ENCODE measurements at places on chromosomes 13 and 19. TPM values are rescaled to one million over a fixed set of nuclear protein-coding genes. Genes with fewer than 3 reads are reported as not detected.

- H3K4me1 ChIP-seq = peaks cover 12% of the 10 kb centered on the region
- H3K27ac ChIP-seq = no peak overlapping the region
- no peak for DNase-seq
- no peak overlapping the region for H3K4me3 ChIP-seq
- no peaks in the 10 kb centered on the region for H3K36me3 ChIP-seq
- no peaks in the 10 kb centered on the region for H3K27me3 ChIP-seq
These were observed 24.9 kb downstream of the ARHGEF7 start for GRCh38 chr13:111139873-111140561.

DNA sequence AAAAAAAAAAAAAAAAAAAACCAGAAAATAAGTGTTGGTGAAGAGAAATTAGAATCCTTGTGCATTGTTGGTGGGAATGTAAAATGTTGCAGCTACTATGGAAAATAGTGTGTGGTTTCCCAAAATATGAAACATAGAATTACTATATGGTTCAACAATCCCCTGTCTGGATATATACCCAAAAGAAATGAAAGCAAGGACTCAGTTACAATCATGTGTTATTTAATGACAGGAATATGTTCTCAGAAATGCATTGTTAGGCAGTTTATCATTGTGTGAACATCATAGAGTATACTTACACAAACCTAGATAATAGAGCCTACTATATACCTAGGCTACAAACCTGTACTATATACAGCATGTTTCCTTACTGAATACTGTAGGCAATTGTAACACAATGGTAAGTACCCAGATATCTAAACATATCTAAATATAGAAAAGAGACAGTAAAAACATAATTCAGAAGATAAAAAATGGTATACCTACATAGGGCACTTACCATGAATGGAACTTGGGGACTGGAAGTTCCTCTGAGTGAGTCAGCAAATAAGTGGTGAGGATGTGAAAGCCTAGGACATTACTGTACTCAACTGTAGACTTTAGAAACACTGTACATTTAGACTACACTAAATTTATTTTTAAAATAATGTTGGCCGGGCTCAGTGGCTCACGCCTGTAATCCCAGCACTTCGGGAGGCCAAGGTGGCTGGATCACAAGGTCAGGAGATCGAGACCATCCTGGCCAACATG lies 25.7 kb upstream of the SLC7A1 start:
- no peaks in the 10 kb centered on the region for H3K36me3 ChIP-seq
- no peak for DNase-seq
- H3K27me3 ChIP-seq = no peaks in the 10 kb centered on the region

- peaks cover 14% of the 10 kb centered on the region for H3K4me1 ChIP-seq
- H3K4me3 ChIP-seq = peak overlapping the region; percentile 53
- peak; percentile 18 for DNase-seq
These were observed 56.4 kb downstream of the ZNF568 start for GRCh38 chr19:36972571-36972970.

- peaks cover 15% of the 10 kb centered on the region for H3K36me3 ChIP-seq
- peak overlapping the region; percentile 32 for H3K4me3 ChIP-seq
- peaks cover 3% of the 10 kb centered on the region for H3K4me1 ChIP-seq
- H3K27me3 ChIP-seq = no peaks in the 10 kb centered on the region
- DNase-seq = no peak
- no peak overlapping the region for H3K27ac ChIP-seq
These were observed 8.0 kb downstream of the DNASE2 start for GRCh38 chr19:12872941-12873890.

GRCh38 chr13:91572944-91573598 lies 174.7 kb downstream of the GPC5 start:
- no peaks in the 10 kb centered on the region for H3K36me3 ChIP-seq
- no peak overlapping the region for H3K27ac ChIP-seq
- H3K4me3 ChIP-seq = no peak overlapping the region
- H3K4me1 ChIP-seq = no peaks in the 10 kb centered on the region
- DNase-seq = no peak

Gene ZNF563
- total RNA-seq = 3.7 TPM

DNA sequence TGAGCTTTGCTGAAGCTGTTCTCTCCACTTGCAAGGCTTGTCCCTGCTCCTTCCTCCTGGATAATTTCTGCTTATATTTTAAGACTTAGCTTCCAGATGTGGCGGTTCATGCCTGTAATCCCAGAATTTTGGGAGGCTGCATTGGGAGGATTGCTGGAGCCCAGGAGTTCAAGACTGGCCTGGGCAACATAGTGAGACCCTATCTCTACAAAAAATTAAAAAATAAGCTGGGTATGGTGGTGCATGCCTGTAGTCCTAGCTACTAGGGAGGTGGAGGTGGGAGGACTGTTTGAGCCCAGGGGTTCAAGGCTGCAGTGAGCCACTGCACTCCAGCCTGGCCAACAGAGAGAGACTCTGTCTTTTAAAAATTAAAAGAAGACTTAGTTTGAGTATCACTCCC lies 31.6 kb downstream of the CEBPA start:
- H3K27ac ChIP-seq = no peak overlapping the region
- H3K4me1 ChIP-seq = no peaks in the 10 kb centered on the region
- peak; percentile 16 for DNase-seq
- no peaks in the 10 kb centered on the region for H3K27me3 ChIP-seq
- H3K4me3 ChIP-seq = no peak overlapping the region

- H3K4me1 ChIP-seq = peaks cover 21% of the 10 kb centered on the region
- peak overlapping the region; percentile 72 for H3K4me3 ChIP-seq
- peak; percentile 80 for DNase-seq
These were observed 831 bp downstream of the PGPEP1 start for GRCh38 chr19:18340990-18341868.

DNA sequence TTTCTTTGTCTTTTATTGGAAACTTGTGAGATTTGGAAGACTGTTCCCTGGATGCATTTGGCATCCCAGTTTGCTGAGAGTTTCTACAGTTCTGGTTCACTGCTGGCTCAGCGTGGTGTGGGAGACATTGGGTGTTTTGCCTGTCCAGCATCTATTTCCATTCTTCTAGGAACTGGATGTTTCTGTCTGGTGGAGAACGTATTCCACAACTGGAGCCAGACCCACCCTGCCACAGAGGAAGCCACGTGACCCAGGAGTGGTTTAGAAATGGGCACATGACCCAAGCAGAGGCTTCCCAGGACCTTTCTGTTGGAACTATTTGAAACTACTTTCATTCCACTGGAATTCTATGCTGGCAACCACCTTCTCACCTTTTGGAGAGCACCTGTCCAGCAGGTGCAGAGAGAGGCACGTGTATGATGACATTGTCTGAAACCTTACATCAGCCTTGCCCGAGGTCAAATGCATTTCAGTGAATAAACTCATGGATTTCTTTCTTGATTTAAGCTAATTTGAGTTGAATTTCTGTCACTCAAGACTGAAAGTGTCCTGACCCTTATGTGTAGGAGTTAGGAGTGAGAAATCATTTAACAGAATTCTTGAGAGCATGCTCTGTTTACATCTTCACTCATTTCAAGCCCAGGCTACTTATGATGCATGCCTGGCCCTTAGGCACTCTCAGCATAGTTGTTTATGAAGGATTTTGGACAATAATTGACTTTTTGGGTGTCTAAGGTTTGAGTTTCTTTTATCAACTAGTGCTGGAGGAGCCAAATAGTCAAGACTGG lies 121.8 kb downstream of the AKAP11 start:
- no peak overlapping the region for H3K4me3 ChIP-seq
- H3K36me3 ChIP-seq = no peaks in the 10 kb centered on the region
- peaks cover 3% of the 10 kb centered on the region for H3K4me1 ChIP-seq

- no peaks in the 10 kb centered on the region for H3K36me3 ChIP-seq
- DNase-seq = no peak
- no peaks in the 10 kb centered on the region for H3K27me3 ChIP-seq
These were observed 41.1 kb upstream of the MRI1 start for GRCh38 chr19:13723206-13723605.

Gene SYNE4
- total RNA-seq = 0.29 TPM

DNA sequence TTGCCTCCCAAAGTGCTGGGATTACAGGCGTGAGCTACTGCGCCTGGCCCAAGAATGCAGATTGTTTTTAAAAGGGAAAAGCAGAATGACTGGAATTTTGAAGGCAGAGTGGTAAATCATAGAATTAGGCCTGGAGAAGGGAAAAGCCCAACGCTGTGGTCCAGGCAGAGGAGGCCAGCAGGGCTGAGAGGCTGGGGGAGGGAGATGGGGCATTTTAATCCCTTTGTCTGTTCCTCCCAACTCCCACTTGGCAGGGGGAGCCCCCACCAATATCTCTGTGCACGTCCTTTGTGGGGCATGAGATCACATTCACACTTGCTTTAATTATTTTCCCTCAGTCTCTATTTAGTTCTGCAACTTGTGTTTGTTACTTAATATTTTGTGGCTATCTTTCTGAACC lies 54.4 kb upstream of the RANBP3 start:
- H3K4me1 ChIP-seq = no peaks in the 10 kb centered on the region
- no peaks in the 10 kb centered on the region for H3K27me3 ChIP-seq
- H3K36me3 ChIP-seq = peaks cover 2% of the 10 kb centered on the region
- no peak overlapping the region for H3K27ac ChIP-seq
- DNase-seq = no peak

GRCh38 chr13:110227864-110228643 lies 78.9 kb downstream of the COL4A1 start:
- no peak for DNase-seq
- no peaks in the 10 kb centered on the region for H3K27me3 ChIP-seq
- H3K4me3 ChIP-seq = no peak overlapping the region
- H3K27ac ChIP-seq = peak overlapping the region; percentile 27

DNA sequence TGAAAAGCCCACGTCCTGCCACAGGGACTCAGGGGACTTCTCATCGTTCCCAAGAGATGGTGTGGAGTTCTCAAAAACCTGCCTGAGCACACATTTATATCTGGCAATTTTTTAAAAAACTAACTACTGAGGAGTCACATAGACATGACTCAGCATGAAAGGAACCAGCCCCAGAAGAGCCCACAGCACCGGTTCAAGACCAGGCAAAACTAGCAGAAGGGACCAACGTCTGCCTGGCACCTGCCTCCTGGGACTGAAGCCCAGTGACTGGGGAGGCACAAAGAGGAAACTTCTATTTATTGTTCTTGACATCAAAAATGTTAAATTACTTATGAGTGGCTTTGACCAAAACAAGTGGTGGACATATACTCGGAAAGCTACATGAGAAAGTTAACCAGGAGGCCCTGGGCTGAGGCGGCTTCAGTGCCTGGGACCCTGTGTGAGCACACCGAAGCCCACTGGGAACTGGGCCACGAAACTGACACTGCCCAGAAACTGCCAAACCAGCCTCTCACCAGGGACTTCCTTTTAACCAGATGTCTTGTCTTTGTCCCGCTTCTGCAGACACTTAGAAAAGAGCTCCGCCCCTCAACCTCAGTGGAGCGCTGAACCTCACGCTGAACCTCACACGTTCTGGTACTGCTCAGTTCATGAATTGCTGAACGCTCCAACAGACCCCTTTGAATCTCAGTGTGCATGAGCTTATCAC lies 25.7 kb downstream of the C13orf46 start:
- no peaks in the 10 kb centered on the region for H3K36me3 ChIP-seq
- peak; percentile 22 for DNase-seq
- no peaks in the 10 kb centered on the region for H3K27me3 ChIP-seq
- no peak overlapping the region for H3K27ac ChIP-seq
- H3K4me3 ChIP-seq = no peak overlapping the region

- H3K4me3 ChIP-seq = no peak overlapping the region
- H3K36me3 ChIP-seq = peaks cover 95% of the 10 kb centered on the region
- peaks cover 3% of the 10 kb centered on the region for H3K4me1 ChIP-seq
- H3K27me3 ChIP-seq = no peaks in the 10 kb centered on the region
- H3K27ac ChIP-seq = no peak overlapping the region
These were observed 90.9 kb downstream of the GJA3 start for GRCh38 chr13:20069956-20070355.

Gene ZNF568
- 12.1 TPM for total RNA-seq

GRCh38 chr19:4326837-4327251 lies 11.8 kb downstream of the STAP2 start:
- H3K27me3 ChIP-seq = no peaks in the 10 kb centered on the region
- H3K4me1 ChIP-seq = peaks cover 23% of the 10 kb centered on the region
- no peak for DNase-seq
- no peak overlapping the region for H3K27ac ChIP-seq

Gene COL4A2
- 377 TPM for total RNA-seq

- H3K27ac ChIP-seq = no peak overlapping the region
- H3K27me3 ChIP-seq = no peaks in the 10 kb centered on the region
- H3K36me3 ChIP-seq = no peaks in the 10 kb centered on the region
- no peaks in the 10 kb centered on the region for H3K4me1 ChIP-seq
- no peak for DNase-seq
These were observed 65.6 kb downstream of the C13orf42 start for GRCh38 chr13:51045451-51045850.

GRCh38 chr19:6730153-6730804 lies 7.1 kb downstream of the GPR108 start:
- no peaks in the 10 kb centered on the region for H3K27me3 ChIP-seq
- DNase-seq = no peak
- H3K4me1 ChIP-seq = peaks cover 6% of the 10 kb centered on the region
- no peak overlapping the region for H3K4me3 ChIP-seq

DNA sequence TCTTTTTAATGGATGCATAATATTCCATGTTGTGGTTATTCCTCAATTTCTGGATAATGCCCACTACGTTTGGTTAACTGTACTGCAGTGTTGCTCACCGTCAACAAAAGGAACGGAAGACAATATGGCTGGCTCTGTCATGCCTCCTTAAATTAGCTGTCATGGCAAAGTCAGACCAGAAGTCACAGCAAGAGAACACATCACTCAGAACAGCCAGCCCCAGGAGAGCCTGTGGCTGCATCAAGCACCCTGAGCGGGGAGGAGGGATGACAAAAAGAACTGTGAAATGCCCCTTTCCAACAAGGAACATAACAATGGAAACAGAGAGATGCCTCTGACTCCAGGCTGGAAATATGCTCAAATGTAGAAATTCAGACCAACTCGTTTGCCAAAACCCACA lies 366.0 kb upstream of the ZNF507 start:
- no peak for DNase-seq
- no peak overlapping the region for H3K4me3 ChIP-seq
- H3K27ac ChIP-seq = no peak overlapping the region
- no peaks in the 10 kb centered on the region for H3K27me3 ChIP-seq
- H3K4me1 ChIP-seq = no peaks in the 10 kb centered on the region

DNA sequence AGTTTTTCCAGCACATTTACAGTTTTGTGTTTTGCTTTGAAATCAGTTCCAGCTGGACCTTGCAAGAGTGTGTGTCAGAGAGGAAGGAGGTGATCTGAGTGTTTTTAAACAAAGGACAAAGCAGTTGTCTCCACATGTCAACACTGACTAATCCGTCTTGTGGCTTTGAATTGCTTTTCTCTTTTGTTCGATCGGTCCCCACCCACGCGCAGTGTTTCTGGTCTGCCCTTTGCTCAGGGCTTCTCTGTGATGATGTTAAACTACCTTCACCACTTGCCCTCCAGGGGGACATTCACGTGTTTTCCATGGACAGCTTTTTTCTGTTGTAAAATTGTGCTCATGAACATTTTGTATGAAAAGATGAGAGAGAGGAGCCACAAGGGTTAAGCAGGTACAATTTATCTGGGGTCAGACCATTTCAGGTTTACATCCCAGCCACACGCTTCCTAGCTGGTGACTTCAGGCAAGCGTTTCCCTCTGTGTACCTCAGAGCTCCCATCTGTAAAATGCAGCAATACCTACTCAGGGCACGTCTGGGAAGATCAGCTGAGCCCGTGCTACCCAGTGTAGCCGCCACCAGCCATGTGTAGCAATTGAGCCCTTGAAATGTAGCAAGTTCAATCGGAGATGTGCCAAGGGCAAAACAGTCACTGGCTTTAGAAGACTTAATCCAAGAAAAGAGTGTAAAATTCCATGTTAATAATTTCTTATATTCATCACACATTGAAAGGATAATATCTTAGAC lies 13.5 kb upstream of the PLA2G4C start:
- no peak overlapping the region for H3K4me3 ChIP-seq
- H3K36me3 ChIP-seq = no peaks in the 10 kb centered on the region
- H3K4me1 ChIP-seq = peaks cover 11% of the 10 kb centered on the region
- no peaks in the 10 kb centered on the region for H3K27me3 ChIP-seq

GRCh38 chr19:33438987-33439781 lies 65.7 kb downstream of the CEBPG start:
- no peak overlapping the region for H3K27ac ChIP-seq
